EL (cell line): ENCODE measurements at places on chromosomes 3 and 15.

DNA sequence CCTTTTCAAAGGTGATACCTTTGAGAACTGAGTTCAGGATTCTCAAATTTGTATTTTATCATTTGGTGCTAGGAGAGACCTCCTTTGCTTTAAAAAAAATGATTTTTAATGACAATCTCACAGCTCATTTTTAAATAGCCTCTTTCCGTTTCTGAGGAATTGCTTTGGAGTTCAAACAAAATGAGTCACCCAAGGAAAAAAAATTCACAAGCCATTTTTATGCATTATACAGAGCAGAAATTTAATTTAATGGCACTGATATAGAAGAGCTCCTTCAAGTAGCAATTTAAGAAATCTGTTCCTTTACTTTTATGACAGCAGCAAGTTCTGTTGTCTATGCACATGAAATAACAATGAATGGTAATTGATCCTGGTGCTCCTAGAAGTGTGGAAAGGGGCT lies 337.9 kb upstream of the KCNMB2 start:
- DNase-seq: peak; percentile 37

DNA sequence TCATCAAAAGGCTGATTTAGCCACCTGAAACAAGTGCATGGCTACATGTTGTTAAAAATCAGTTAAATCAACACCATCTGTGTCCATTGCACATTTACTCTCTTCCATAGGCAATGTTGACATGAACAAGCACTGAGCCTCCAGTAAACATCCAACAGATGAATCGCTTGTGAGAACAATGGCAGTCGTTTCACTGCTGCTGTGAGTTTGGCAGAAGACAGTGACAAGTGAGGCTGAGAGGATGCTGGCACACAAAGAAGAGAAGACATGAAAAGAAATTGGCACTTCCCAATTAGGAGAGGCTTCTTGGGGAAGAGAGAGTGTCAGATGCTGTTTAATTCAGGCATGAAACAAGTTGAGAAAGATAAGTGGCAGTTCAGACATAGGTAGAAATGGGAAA lies 227.4 kb upstream of the STT3B start:
- DNase-seq: no peak

- DNase-seq: no peak
Observed at GRCh38 chr15:89323825-89324224, 10.8 kb downstream of the POLG start.

- DNase-seq: no peak
Observed at GRCh38 chr15:66839506-66840112, 137.6 kb downstream of the SMAD6 start.

DNA sequence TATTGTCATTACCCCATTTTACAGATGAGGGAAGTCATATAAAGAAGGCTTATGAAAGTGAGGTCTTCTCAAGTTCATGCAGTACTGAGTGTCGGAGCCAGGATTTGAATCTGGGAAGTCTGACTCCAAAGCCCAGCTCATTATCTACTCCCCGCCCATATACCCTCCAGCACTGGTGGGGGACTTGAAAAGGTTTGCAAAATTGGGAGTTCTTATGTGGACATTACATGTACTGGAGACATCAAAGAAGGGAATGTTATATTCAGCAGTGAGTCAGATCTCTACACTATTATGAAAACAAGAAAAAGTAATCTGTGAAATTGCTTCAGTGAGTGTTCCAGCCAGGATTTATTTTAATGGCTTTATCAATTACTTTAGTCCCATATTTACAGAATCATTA lies 185.2 kb upstream of the CADPS start:
- no peak for DNase-seq

DNA sequence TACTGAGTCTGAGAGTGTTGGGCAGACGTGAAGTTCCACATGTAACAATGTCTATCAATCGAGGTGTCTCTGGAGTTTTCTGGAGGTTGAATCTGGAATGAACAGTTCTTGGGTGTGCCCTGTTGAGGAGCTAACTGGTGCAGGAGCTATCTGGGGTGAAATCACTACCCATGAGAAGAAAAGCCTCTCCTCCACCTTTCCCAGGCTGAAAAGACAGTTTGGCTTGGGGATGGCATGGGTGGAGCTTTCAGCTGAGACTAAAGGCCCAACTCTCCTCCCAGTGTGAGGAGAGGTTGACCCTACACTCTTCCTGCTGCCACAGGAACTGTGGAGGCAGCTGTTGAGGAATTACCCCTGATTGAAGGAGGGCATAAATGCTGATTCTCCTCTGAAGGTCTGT lies 54.4 kb upstream of the LRRFIP2 start:
- DNase-seq: no peak

- peak; percentile 21 for DNase-seq
Observed at GRCh38 chr15:43441316-43441715, 51.6 kb downstream of the TP53BP1 start.

GRCh38 chr3:46849045-46849631 lies 14.1 kb downstream of the MYL3 start:
- no peak for DNase-seq

DNA sequence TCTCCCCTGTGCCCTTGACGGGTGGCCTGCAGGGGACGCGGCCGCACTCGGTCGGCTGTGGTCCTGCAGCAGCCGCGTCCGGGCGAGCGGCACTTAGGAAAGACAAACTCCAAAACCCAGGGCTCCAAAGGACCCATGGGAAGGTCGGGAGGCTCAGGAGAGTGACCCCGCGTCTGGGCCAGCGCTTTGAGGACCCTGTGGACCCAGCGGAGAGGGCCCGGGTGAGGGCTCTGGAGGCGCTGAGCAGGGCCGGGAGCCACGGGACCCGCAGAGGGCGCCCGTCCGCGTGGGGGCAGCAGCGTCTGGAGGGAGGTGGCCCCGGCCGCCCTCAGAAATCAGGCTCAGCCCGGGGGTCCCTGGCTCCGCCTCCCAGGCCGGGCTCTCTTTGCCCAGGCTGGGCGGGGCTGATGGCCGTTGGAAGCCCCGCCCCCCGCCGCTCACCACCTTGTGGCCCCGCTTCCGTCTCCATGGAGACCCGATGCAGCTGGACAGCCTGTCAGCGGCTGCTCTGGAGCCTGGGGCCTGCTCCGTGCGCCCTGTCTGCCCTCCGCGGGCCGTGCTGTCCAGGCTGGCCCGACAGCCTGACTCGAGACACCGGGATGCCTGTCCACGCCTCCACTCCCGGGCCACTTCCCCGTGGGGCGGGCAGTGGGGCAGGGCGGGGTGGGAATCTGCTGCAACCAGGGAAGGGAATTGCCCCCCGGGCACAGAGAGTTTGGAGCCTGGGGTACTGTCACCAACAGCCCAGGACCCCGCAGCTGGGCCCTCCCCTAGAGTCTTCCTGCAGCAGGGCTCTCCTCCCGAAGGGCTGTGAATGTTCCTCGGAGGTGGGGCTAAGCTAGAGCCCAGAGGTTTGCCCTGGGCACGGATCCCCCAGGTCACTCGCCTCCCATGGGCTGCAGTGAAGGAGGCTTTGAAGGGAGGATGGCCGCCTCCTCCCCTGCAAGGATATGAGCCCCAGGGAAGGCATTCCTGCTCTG lies 34.8 kb upstream of the RPL32 start:
- peak; percentile 59 for DNase-seq

GRCh38 chr3:194691481-194692283 lies 6.0 kb downstream of the FAM43A start:
- DNase-seq: no peak

DNA sequence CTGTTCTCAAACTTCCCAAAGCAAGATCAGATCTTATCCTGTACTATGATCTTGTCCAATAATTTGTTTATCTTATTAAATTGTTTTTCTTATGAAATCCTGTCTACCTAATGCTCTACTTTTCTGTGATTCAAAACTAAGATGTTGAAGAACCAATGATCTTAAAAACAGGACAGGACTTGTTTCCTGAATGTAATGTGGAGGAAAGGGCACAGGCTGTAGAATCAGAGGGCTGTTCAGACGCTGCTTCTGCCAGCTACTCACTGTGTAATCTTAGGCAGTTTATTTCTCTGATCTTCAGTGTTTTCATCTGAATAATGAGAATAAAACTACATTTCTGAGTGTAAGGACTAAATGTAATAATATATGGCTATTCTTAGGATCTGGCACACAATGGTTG lies 20.1 kb upstream of the DMXL2 start:
- DNase-seq: no peak

- DNase-seq: peak; percentile 37
Observed at GRCh38 chr15:75554717-75555116, 24.4 kb downstream of the PTPN9 start.

DNA sequence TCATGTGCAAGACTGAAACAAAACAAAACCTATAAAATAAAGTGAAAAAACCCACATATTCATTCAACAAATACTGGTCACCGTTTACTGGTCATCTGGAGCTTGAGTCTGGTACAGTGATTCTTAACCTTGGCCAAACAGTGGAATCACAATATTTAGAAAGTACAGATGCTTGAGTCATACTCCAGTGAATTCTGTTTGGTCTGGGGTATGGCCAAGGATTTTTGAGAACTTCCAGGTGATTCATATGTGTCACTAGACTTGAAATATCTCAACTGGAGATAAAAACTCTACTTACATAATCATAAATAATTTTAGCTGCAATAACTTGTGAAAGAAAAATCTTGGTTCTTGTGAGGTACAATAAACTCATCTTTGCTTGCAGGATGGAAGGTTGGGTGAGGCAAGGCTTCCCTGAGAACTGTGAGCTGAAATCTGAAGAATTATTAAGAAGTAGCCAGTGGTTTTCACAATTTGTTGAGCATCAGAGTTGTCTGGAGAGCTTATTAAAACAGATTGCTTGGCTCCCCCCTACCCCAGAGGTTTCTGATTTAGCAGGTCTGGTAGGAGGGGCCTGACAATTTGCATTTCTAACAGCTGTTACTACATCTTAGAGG lies 9.6 kb downstream of the NEK11 start:
- peak; percentile 51 for DNase-seq

GRCh38 chr15:82168757-82169156 lies 93.8 kb downstream of the EFL1 start:
- no peak for DNase-seq

DNA sequence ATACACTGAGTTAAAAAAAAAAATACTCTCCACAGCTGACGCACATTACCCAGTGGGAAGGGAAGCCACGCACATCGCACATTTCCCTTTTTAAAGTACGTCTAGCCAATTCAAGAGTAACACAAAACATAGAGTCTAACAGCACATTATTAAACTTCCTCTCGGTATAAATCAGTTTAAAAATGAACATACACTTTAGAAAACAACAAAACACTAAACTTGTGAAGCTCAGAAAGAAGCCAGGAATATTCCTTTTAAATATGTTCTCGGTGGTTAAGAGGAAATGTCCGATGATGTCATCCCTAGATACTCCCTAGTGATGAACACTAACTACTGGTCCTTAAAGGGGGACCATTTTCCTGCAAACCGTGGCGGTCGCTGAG lies 721 bp downstream of the MYEF2 start:
- DNase-seq: peak; percentile 63

- DNase-seq: peak; percentile 66
Observed at GRCh38 chr3:160941885-160942494, 163.2 kb downstream of the B3GALNT1 start.

- no peak for DNase-seq
Observed at GRCh38 chr3:65035246-65035645, 347.4 kb upstream of the ADAMTS9 start.

DNA sequence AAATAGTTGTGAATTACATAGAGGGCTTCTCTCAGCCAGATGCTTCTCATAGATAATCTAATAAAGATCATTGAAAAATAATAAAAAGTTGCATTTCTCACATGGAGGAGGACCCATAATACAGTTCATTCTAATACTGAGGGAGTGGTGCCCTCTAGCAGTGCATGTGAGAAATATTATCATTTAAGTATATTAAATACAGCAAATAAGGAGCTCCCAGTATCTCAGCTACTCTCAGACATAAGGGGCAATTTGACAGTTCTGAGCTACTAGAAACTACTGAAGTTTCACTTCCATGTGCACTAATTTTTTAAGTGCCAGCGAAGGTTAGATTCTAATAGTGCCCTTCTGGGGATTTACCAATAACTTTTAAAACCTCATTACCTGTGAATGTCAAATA lies 188.3 kb downstream of the IL5RA start:
- DNase-seq: no peak

DNA sequence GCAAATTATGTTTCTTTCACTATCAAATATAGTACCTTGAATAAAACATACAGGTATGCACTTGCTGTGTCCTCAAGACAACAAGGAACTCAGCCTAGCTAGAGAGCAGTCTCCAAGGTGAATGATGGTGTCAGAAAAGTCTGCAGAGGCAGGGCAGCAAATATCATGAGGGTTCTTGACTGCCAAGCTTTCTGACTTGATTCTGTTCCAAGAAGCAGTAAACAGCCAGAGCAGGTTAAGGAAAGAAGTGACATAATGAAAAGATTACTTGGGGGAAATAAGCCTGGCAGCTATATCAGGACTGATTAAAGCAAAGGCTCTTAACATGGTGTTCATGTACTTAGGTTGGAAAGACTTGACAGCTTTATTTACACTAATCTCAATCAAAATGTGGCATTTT lies 192.2 kb upstream of the GADL1 start:
- DNase-seq: no peak

DNA sequence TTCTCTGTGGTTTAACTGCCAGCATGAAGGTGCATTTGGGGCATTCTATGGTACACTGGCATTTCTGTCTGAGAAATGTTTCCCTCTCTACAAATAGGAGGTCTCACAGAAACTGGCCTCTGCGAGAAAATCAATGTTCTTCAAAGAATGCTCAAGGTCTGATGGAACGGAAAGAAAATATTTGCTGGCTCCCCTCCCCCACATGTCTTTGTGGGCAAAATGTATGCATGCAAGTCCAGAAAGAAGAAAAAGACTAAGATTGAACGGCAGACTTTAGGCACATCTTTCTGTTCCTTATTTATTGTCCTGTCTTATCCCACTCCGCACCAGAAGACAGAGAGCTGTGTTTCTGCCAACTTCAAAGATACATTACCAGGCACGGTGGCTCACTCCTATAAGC lies 83.9 kb upstream of the PSMD6 start:
- no peak for DNase-seq

GRCh38 chr3:132404276-132404675 lies 13.0 kb upstream of the DNAJC13 start:
- DNase-seq: no peak

GRCh38 chr15:31360843-31361763 lies 34.5 kb downstream of the KLF13 start:
- no peak for DNase-seq

DNA sequence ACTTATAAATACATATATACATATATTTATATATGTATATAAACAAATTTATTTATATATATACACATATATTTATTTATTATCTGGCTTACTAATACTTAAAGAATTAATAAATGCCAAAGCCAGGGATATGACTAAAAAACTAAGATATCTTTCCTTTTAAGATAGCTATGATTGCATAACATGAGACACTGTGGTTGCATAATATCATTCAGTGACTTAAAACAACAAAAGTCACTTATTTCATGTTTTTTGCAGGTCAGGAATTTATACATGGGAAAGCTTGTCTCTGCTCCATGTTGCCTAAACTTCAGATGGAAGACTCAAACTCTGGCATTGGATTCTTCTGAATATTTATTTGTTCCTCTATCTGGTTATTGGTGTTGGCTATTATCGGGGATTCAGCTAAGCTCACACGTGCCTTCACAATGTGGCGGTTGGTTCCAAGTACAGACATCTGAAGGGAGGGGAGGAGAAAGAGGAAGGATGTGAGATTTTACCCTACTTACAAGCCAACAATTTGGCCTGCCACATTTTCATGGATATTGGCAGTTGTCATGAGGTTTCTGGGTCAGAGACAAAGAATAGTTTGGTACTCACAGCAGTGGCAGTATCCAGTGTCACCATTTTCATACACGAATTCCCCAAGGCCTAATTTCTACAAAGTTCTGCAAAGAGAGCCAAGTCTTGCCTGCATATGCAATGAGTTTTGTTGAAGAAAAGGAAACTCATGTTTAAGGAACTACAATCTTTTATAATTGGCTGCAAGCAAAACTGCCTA lies 381.6 kb downstream of the EPHA3 start:
- no peak for DNase-seq

GRCh38 chr3:35401671-35402070 lies 237.7 kb upstream of the ARPP21 start:
- no peak for DNase-seq
